RPMI8226 (cell line): ENCODE measurements at places on chromosomes 2 and 18.

DNA sequence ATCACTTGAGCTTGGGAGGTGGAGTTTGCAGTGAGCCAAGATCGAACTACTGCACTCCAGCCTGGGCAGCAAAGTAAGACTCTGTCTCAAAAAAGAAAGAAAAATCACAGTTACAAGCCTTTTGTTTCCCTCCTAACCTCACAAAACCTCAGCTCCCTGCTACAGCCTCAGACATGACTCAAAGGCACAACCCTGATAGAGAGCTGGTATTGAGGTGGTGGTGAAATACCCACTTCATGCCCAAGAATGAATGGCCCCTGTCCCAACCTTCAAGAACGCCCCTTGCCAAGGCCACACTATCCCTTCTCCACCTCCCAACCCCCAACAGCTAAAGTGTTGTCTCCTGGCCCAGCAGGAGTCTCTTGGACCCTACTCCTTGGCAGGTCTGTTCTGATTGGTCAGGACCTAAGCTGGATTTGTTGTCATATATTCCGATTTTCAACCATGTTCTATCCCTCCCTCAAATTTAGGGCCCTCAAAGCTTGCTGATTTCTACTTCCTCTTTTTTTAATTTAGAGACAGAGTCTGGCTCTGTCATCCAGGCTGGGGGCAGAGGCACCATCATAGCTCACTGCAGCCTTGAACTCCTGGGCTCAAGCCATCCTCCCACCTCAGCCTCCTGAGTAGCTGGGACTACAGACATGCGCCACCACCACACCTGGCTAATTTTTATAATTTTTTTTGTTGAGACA lies 61.9 kb upstream of the BZW1 start:
- DNase-seq: no peak

DNA sequence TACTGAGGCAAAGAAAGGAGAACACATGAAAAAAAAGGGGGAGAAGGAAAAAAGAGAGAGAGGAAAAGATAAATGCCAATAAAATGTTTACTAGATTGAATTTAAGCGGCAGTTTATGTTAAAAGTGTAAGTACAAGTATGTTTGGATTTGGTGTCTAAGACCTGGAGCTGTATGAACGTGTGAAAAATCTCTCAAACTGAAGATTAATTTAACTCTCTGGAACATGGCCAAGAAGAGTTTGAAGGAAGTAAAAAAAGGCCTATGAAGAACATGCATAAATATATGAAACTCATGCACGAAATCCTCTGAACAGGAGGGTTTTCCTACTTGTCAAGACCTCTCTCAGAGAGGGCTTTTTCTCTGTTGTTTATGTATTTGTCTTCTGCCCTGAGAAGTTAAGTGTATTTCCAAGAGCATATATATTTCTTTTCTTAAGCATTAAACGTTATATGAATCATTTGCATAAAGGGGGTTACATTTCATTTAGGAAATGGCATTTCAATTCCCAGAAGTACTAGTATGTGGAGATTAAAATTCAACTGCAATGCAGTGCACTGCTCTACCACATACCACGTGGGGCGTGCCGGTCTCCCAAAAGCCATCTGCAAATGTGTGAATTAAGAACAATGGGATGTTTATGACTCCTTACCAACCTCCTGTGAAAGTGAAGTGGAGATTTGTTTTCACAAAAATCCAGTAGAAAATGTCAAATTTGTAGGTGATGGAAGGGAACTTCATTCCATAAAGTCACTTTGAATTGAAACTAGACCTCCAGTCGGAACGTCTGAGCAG lies 281.1 kb upstream of the TRIB2 start:
- no peak for DNase-seq

DNA sequence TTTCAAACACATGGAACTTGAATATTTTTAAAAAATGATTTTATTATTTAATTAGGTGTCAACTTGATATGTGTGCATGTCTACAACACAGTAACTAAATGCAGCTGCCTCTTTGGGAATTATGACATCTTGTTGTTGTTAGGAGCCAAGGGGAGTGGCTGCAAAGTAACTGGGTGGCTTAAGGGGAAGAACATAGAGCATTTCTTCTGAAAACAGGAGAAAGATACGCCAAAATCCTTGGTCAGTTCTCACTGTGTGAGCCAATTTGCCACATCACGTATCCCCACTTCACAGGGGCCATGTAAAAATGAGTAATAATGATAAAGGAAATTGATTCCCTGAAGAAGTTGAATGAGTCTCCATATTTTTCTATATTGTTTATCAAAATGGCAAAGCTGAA lies 309.8 kb upstream of the COL3A1 start:
- DNase-seq: no peak

GRCh38 chr2:108927405-108927804 lies 61.6 kb downstream of the EDAR start:
- DNase-seq: no peak

DNA sequence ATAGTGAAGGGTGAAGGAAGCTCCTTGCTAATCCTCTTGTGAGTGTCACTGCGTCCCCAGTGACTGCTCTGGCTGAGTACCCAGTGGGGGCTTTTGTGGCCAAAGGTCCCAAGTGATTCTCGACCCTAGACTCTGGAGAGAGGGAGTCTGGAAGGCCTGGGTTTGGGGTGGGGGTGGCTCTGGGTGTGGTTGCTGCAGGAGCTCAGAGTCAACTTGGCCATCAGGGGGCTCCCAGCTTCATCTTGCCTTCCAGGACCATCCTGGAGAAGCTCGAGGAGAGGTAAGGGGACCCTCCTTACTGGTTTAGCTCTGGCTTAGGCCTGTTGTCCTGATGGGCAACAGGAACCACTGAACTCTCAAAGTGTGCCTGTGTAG lies 592 bp downstream of the PSD4 start:
- no peak for DNase-seq

DNA sequence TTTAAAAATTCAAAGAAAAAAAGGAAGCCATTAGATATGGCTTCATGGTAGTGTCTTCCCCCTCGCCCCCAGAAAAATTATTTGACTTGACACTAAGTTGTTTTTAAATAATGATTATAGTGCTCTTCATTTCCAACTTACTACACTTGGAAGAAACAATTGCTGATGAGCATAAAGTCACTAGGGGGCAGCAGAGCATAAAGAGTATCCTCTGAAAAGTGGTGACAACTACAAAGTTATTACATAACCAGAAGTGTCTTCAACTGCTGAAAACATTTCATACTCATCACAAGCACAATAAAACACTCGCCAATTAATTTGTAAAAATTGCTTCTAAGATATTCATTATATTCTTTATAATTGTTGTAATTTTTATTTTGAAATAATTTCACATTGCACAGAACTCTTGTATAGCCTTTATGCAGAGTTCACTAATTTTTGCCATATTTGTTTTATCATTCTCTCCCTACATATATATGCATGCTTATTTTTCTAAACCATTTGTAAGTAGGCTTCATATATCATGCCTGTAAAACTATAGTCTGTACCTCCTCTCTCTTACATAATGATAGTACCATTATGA lies 54.9 kb downstream of the EXOC6B start:
- peak; percentile 72 for DNase-seq

GRCh38 chr2:182717416-182717815 lies 1.4 kb downstream of the DNAJC10 start:
- DNase-seq: peak; percentile 86

DNA sequence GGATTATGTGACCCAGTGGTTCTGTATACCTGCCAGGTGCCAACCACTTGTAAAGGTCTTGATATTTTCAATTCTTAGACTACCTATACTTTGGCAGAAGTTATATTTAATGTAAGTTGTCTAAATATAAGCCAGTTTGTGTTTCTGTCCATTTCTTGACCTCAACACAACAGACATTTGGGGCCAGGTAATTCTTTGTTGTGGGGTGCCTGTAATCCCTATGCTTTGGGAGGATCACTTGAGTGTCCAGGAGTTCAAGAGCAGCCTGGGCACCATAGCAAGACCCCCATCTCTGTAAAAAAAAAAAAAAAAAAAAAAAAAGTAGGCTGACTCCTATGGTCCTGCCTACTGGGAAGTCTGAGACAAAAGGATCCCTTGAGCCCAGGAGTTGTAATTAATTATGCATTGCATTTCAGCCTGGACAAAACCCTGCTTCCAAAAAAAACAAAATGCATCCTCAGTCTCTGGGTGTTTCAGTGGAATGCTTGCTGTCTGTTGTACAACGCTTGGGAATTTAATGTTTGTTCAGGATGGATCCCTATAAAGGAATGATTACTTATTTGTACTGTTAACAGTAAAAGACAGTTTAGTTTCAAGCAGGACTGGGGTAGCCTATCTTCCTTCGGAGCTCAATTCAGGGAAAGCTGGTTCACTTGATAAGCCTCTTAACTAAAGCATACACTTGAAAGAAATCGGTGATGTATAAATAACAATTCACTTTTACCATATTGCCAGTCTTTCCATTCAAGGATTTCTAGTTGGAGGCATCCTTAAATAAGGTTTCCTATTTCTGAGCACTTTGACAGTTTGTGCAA lies 3.4 kb downstream of the RPS27A start:
- DNase-seq: no peak

DNA sequence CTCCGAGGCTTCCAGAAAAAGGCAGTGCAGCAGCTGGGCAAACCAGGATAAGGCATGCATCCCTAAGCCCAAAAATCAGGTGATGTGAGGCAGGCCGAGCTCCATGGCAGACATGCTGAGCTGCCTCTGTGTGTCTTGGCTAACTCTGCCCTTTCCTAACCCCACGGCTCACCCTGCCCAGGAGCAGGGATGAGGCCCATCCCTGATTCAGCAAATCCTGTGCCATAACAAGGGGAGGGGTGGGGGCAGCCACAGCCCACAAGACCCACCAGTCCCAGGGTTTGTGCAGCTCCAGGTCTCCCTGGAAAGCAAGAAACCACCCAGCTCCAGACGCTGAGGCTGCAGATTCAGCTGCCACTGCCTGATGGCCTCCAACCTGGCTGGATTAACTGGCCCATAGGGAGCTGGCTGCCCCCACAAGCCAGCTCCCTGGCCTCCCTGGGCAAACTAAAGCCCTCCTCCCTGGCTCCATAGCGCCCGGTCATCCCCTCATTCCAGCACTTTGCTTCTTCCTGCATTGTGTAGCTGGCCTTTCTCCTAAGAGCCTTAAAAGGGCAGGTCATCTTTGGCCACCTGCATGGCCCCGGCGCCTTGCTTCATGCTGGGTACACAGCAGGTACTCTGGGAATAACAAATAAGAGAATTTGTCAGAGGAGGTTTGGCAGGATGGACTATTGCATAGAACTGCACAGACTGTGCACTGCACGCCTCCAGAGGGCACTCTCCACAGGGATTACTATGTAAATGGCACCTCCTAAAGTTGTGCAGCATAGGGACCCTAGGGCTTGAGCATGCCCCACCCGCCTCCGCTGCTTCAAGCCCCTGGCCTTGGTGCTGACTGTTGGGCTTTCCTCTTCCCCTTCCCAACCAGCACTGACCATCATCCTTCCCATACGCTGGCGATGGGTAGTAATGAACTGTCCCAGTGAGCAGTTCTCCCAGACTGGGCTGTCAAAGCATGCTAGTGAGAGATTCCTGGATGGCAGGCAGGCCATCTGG lies 10.7 kb downstream of the STEAP3 start:
- DNase-seq: peak; percentile 34

DNA sequence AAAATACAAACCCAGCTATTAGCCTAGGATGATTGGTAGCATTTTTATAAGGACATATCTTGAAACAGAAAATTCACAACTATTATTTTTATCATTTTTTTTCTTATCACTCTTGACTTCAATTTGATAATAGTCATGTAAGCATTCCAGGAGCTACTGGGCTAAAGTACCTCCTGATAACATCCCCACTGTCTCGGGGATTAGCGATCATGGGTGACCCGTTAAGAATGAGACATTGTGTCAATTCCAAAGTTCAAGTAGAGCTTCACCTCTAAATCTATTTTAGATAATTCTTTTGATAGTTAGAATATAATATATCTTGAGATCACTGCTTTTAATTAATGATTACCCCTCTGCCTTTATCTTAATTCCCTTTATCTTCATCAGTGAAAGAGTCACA lies 1204.5 kb upstream of the CHAC2 start:
- DNase-seq: no peak

- no peak for DNase-seq
Observed at GRCh38 chr18:48659188-48660009, 120.6 kb downstream of the CTIF start.

DNA sequence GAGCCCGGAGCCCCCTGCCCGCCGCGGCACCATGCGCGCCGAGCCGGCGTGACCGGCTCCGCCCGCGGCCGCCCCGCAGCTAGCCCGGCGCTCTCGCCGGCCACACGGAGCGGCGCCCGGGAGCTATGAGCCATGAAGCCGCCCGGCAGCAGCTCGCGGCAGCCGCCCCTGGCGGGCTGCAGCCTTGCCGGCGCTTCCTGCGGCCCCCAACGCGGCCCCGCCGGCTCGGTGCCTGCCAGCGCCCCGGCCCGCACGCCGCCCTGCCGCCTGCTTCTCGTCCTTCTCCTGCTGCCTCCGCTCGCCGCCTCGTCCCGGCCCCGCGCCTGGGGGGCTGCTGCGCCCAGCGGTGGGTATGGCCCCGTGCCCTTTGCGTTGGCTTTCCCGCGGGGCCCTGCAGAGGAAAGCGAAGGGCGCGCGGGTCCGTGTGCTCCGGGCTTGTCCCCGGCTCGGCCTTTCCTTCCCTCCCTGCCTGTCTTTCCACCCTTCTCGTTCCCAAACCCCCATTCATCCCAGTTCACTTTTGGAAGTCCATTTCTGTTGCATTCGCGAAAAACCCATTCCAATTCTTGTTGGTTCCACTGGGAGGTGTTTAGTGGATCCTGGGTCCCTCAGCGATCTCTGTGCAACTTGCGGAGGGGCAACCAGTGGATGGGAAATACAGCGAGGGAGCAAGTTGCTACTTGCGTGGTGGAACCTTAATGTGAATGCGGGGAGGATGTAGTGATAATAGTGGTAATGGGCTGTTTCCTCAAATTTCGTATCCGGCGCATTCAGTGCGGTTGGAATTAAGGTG lies 599 bp downstream of the ADAM23 start:
- peak; percentile 54 for DNase-seq

DNA sequence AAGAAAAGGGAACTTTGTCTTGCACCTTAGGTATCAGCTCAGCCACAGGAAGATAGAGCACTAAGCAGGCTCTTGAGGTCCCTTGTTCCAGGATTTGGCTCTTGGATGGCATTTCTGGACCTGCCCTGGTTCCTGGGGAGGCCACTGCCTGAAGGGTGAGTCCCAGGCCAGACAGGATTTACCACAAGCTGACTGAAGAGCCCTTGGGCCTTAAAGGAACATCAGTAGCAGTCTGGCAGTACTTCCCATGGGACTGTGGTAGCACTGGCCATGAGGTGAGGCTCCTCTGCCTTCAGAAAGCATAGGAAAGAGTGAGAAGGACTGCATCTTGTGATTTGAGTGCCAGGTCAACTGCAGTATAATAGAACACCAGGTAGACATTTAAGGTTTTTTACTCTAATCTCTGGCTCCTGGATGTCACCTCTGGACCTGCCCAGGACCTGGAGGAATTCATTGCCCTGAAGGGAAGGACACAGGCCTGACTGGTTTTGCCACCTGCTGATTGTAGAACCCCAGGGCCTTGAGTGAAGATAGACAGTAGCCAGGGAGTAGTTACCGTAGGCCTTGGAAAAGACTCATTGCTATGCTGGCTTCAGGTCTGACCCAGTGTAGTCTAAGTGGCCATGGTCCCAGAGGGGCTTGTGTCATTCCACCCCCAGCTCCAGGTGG lies 154.4 kb upstream of the CREB1 start:
- no peak for DNase-seq

DNA sequence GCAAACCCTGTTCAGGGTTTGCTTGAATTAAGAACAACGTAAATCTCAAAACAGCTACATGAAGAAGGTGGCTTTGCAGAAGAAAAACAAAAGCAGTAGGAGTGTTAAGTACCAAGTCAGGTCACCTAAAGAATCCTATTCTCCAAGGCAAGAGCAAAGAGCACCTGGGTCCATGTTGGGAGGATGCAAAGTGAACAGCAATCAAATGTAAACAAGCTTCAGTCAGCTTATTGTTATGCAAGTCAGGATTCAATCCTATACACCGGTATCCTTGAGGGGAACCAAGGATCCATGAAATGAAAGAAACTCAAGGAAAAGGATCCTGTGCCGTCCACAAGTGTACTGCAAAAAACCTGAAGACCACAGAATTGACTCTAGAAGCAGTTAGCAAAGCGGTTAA lies 261.0 kb upstream of the DDX18 start:
- DNase-seq: no peak
